ENCODE measurements at places on chromosomes 11 and 22. TPM values are rescaled to one million over a fixed set of nuclear protein-coding genes. Genes with fewer than 3 reads are reported as not detected.

POGLUT3 gene
- 20.0 TPM for total RNA-seq

APOA4 gene
- not detected for total RNA-seq

DNA sequence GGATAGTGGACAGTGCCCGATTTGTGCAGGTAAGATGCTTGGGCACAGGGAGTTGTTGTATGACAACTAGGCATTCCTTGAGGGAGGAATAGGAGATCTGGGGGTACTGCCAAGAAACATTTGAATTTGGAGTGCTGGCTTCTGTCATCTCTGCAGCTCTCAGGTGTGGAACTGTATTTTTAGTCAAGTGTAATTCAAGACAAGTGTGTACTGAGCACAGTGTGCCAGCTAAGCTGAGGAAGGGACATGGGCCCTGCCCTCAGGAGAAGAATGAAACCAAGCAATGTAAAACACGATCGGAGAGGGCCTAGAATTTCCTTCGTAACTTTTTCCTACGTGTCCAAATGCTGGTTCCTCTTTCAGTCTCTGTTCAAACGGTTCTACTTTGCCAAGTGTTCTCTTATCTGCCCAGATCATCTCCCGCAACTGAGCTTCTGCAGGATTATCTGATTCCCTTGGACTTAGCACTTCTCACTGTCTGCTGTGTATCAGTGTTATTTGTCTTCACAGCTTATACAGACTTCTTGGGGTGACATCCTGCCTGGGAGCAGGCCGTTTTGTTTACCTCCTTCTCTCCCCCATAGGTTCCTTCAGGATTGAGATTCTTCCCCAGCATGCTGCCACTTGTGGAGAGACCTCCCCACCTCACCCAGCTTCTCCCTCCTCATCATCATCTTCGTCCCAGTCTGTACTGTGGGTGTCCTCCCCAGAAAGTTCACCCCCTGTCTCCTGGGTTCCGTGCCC, 27.6 kb downstream of the ART5 start:
- no peak overlapping the region for H3K27ac ChIP-seq
- H3K36me3 ChIP-seq = no peaks in the 10 kb centered on the region
- H3K4me1 ChIP-seq = no peaks in the 10 kb centered on the region
- H3K27me3 ChIP-seq = no peaks in the 10 kb centered on the region

GRCh38 chr11:71349627-71350026, 97.2 kb upstream of the SHANK2 start:
- no peak for DNase-seq
- H3K4me1 ChIP-seq = no peaks in the 10 kb centered on the region
- no peaks in the 10 kb centered on the region for H3K36me3 ChIP-seq
- peaks cover 4% of the 10 kb centered on the region for H3K27me3 ChIP-seq
- no peak overlapping the region for H3K27ac ChIP-seq

Data from astrocyte (in vitro differentiated cells and primary cell).